ENCODE measurements at places on chromosomes 1 and 21.

GRCh38 chr1:243939167-243939848 lies 89.3 kb upstream of the AKT3 start:
- DNase-seq = no peak

DNA sequence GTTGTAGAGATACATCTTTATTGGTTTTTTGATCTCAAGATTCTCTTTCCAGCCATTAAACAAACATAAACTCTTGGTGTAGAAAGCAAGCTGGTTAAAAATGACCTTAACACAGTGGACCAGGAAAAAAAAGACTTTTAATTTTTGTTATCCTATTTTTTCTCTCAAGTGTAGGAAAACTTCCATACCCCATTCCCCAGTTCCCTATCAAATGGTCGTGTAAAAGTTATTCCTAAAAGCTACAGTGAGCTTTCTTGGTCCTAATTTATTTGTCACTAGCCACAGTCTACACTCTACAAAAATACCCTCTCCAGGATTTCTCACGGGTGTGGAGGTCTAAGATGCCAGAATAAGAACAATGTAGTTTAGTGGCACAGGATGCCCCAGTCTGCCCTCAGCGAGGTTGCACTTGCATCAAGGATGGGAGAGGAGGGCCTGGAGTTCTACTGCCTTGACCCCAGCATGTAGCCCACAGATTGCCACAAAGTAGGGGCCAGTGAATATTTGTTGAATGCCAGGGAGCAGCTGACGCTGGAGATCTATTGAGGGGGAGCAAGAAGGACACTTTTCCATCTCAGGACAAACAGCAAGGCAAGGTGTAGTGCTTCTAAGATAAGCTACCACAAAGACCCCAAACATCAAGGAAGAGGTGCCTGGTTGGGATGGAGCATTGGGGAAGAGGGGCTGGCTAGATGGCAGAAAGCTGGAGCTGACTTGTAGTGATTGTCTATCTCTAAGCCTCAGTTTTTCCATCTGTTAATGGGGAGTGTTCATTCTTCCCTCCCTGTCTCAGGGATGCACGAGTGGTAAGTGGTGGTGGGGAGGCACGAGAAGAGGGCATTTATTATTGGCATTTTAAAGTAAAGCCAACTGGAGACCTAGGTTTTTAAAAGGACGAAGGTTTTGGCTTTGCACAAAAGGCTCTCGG lies 1.8 kb downstream of the MYCL start:
- no peak for DNase-seq

DNA sequence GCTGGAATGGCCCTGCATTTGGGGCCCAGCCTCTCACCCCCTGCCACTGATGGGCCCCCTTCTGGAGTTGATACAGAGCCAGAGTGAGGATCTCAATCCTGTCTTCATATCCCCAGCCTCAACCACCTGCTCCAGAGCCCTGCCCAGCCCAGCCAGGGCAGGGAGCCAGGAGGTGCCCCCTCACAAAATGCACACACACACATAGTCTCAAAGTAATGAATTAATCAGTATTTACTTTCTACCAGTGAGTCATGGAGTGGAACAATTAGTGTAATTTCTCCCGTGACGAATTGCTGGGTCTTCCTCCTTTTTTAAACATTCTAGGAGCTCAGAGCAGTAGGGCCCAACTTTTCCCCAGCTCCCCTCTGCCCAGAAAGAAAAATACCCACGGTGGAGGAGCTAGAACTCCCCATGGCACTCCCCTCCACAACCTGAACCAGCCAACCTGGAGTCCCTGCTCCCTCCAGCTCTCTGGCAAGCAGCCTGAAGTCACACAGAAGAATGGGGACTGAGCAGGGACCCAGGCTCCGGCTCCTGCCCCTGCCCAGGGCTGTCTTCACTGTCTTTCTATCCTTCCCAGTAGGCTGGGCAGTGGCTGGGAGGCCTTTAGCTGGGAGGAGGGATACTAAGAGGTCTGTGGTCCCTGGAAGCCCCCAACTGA lies 29.3 kb downstream of the SDC3 start:
- no peak for DNase-seq

DNA sequence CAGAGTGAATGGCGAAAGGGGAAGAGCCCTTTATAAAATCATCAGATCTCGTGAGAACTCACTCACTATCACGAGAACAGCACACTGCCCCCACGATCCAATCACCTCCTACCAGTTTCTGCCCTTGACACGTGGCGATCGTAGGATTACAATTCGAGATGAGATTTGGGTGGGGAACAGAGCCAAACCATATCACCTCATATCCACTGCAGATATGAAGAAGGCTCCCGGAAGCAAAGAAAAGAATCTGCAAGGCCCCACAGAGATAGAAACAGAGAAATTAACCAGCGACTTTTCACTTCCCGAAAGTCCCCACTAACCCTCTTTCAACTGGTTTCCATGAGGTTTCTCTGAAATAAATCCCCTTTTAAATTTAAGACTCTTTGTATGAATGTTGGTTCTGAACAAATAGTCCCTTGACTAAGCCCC lies 86.2 kb upstream of the IRF2BP2 start:
- no peak for DNase-seq

DNA sequence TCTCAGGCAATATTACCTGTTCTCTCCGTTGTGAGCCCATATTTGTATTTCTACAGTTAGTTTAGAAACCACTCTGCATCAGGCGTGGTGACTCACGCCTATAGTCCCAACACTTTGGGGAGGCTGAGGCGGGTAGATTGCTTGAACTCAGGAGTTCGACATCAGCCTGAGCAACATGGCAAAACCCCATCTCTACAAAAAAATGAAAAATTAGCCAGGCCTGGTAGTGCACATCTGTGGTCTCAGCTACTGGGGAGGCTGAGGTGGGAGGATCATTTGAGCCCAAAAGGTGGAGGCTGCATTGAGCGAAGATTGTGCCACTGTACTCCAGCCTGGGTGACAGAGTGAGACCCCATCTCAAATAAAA lies 19.7 kb upstream of the ID3 start:
- no peak for DNase-seq
